Activated T-cell treated with anti-CD3 and anti-CD28 coated beads for 1 hour (primary cell): ENCODE measurements at places on chromosomes 5 and 9.

GRCh38 chr9:12439267-12439666, 253.9 kb upstream of the TYRP1 start:
- no peak for DNase-seq

DNA sequence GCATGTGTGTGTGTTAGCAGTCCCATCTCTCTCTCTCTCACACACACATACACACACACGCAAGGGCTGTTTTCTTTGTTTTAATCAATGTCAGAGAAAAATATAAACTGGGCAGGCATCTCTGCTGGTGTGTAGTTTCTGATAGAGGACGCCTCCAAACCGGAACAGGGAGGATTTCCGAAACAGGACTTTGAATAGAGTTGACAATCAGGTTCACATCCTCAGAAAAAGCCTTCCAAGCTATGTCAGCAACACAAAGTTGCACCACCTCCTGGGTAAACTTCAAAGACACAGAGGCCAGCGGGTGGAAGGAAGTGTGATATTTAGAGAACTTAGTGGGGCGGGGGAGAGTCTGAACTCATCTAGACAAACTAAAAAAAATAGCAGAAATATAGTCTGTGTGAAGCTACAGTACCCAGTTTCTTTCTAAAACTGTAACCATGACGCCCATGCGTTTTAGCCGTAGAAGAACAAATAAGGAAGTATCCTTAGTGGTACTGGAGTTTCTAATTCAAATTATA, 1.2 kb downstream of the ST8SIA4 start:
- DNase-seq, result peak; percentile 38

DNA sequence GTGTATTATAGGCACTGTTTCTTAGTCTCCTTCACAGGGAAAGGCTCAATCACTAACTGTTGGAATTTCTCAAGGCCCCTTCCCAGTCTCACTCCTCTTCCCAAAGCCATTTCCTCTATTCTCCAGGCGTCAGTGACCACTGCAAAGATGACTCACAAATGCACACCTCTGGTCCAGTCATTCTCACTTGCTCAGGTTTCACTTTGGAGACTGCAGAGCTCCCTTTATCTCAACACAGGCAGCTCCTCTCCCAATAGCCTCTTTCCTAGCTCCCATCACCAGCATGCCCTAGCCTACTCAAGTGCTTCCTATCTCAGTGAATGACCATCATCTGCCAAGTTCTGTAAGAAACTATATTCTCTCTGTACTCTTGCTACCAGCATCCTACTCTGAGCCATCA, 323.6 kb downstream of the NTRK2 start:
- DNase-seq, result no peak

GRCh38 chr5:142618130-142618523, 67.8 kb downstream of the FGF1 start:
- DNase-seq, result no peak

GRCh38 chr9:94082553-94082952, 1.7 kb upstream of the PTPDC1 start:
- no peak for DNase-seq

DNA sequence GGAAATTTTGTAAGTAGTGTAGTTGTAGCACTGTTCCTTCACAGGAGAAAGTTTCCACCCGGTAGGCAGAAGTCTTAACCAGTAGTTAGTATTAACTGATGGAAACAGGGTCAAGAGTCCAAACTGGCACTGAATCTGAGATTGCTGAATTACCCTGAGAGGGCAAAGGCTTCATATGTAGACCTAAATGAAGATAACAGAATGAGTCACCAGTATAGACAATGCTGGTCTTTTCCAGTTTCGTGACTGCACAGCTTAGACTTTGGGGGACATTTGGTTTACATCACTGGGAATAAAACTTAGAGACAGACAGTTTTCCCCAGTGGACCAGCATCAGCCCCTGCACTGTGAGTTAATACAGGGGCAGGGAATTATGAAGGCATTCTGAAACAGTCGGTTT, 60.5 kb downstream of the PCSK5 start:
- no peak for DNase-seq
